ENCODE measurements at places on chromosomes 4 and X. TPM values are rescaled to one million over a fixed set of nuclear protein-coding genes. Genes with fewer than 3 reads are reported as not detected.

- DNase-seq, result no peak
Measured at GRCh38 chrX:43676971-43677572, 21.0 kb downstream of the MAOA start.

The C1QTNF7 gene
- not detected for total RNA-seq

- DNase-seq, result no peak
Measured at GRCh38 chrX:46580613-46581012, 7.0 kb downstream of the CHST7 start.

- no peak for DNase-seq
Measured at GRCh38 chr4:79492148-79492547, 84.1 kb upstream of the GK2 start.

GRCh38 chr4:42315231-42315630 lies 82.1 kb upstream of the SHISA3 start:
- no peak for DNase-seq

The RPL36A gene
- total RNA-seq, result 1,206 TPM

The RAI2 gene
- not detected for total RNA-seq

DNA sequence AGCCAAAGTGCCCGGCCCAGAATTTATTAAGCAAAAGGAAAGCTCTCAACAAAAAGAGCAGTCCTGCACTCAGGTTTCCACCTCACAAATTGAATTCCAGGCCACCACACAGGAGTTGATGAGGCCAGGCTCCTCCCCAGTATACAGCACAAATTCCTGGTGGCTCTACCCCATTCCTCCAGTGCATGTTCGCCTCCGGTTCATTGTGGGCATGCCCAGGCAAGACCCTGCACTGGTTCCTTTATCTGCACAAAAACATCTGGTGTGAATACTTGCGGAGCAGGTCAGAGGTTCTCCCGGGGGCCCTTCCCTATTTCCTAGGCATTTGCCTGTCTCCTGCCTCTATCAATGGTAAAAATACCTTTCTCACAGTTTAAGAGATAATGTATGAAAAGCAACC lies 195.2 kb upstream of the ANXA10 start:
- no peak for DNase-seq

The RHOXF2B gene
- total RNA-seq, result not detected
